ENCODE measurements at places on chromosomes 11 and 22. TPM values are rescaled to one million over a fixed set of nuclear protein-coding genes. Genes with fewer than 3 reads are reported as not detected.

DNA sequence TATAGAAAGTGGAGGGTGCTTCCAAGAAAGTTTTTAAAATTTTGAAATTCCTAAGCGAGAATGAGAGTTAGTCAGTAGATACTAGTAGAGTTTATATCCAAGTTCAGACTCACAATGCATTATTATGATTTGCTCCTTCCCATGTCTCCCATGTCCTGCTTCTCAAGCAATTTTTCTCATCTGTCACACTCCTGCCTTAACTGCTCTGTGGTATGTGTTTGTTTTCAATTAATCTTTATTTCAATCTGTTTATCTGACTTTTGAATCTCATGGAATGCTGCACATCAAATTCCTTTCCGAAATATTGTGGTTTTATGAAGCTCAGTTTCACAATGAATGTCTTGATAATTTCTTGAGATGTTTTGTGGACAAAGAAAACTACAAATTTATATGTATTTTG is 18.1 kb downstream of the THY1 start:
- no peak for ATAC-seq

The HTR3B gene
- total RNA-seq = 0.28 TPM

The OR56A1 gene
- not detected for total RNA-seq

DNA sequence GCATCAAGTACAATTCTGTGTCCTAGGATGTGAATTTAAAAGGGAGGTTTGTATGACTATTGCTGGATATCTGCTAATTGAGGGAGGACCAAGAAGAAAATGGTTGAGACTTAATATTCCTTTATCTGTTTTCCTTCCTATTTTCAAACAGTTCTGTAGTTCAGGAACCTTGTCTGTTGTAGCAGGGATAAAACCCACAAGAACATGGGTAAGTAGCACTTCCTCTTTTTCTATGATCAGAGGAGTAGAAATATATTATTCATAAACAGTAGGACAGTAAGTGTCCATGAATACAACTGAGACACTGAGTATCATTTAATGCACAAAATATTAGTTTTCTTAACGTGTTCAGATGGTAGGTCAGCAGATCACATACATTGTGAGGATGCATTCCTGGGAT is 7.6 kb downstream of the MS4A3 start:
- ATAC-seq = no peak

DNA sequence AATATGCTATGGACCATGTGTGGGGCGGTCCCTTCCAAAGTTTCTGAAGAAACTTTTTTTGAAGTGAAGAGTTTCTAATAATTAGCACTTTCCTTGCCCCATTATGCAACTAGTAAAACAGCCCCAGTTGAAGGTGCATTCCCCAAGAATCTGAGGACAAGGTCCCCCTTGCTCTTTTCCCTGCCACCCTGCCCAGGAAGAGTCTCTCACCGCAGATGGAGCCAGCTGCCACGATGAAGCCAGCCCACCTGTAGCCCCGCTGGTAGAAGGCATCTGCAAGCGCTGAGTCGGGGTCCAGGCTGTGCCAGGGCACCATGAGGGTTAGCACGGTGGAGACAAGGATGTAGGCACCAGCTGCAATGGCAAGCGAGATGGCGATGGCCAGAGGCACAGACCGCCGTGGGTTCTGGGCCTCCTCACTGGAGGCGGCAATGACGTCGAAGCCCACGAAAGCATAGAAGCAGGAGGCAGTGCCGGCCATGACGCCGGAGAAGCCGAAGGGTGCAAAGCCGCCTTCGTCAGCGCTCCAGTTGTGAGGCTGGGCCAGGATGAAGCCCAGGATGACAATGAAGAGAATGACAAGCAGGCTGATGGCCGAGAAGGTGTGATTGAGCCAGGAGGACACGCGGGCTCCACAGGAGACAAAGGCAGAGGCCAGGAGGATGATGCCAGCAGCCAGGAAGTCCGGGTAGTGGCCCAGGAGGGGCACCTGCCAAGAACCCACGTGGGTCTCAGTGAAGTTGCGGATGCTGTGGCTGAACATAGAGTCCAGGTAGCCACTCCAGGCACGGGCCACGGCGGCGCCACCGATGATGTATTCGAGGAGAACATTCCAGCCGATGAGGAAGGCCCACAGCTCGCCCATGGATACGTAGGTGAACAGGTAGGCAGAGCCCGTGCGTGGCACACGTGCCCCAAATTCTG is 1.5 kb downstream of the SLC7A4 start:
- ATAC-seq = no peak

The FXYD2 gene
- total RNA-seq = not detected

- ATAC-seq = no peak
These were observed 41.9 kb downstream of the SVIP start for GRCh38 chr11:22787551-22788162.

- ATAC-seq = no peak
These were observed 29.3 kb upstream of the PHF21B start for GRCh38 chr22:45039133-45039532.

DNA sequence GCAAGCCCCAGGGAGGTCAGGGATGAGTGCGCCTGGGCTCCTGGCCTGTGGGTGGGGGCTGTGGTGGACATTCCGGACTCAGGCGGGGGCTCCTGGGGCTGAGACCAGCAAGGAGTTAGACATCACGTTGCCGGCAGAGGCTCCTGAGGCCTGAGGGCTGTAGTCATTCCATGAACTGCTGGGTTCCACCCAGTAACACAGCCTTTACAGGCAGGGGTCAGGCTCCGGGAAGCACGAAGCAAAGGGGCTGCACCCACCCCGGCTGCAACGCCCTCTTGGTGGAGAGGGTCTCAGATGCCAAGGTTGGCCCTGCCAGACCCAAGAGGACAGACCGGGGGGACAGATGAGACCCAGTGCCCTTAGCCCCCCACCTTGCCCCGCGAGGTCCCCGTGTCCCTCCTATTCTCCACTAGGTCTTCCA is 9.0 kb downstream of the TNNT3 start:
- ATAC-seq = no peak

All from esophagus mucosa (tissue), 1 donor.